ENCODE measurements at places on chromosomes 11 and 22.

DNA sequence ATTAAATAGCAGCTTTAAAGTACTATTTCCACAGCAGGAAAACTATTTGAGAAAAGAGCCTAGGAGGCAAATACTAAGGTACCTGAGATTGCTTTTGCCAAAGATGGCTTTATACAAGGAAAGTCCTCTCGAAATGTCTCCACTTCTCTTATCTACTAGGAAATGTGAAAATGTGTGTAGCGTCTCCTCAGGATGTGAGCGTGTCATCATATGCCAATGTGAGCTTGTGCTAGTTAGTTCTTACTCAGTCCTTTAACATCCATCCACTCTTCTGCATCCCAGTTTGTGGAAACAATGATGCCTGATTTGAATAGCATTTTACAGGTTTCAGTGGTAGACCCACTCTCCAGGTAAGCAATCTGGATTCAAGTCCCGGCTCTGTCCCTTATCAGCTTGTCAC is 421.0 kb downstream of the DYNC2H1 start:
- no peak for DNase-seq

DNA sequence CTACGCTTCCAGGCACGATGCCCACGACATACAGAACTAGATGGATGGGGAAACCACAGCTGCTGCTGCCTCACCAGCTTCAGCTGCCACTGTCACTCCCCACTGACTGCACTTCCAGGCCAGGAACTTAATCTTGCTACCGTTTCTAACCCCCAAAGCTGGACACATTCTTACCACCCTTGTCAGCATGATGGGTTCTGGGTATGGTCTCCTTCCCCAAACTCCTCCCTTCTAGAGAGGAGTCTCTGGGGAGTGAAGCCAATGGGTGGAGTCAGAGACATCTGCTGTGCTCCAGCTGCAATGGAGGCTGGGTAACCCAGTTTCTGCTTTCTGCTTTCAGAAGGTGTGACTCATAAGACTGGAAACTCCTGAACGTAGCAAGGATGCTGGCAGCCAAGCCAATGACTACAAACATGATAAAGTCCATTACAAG is 87.0 kb upstream of the THY1 start:
- no peak for DNase-seq

DNA sequence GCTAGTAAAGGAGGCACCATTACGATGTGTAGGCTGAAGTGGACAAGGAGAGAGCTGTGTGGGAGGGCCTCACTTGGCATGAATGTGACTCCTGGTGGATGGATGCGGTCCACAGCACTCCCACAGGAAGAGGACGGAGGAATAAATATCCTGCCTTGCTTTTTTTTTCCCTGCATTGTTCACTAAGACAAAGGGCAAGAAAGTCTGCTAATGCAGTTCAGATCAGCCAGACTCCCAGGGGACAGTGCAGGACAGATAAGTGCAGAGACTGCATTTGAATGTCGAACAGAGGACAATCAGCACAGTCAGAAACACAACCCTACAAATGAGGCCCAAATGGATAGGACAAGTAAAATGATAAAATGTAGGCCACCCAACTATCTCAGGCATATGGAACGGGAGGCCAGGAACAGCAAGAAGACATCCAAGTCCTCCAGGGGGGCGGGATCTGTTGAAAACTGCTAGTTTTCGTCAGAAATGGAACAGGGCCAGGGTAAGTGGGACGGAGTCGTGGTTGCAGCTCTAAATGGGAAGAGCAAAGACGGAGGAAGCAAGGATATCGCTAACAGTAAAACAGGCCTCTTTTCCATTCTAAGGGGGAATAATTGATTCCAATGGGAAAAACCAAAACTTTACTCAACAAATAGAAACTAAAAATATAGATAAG is 25.2 kb upstream of the OR8B8 start:
- no peak for DNase-seq

GRCh38 chr11:116517077-116517476 is 255.7 kb downstream of the BUD13 start:
- DNase-seq = no peak

GRCh38 chr22:23258826-23259170 is 78.5 kb downstream of the BCR start:
- no peak for DNase-seq

DNA sequence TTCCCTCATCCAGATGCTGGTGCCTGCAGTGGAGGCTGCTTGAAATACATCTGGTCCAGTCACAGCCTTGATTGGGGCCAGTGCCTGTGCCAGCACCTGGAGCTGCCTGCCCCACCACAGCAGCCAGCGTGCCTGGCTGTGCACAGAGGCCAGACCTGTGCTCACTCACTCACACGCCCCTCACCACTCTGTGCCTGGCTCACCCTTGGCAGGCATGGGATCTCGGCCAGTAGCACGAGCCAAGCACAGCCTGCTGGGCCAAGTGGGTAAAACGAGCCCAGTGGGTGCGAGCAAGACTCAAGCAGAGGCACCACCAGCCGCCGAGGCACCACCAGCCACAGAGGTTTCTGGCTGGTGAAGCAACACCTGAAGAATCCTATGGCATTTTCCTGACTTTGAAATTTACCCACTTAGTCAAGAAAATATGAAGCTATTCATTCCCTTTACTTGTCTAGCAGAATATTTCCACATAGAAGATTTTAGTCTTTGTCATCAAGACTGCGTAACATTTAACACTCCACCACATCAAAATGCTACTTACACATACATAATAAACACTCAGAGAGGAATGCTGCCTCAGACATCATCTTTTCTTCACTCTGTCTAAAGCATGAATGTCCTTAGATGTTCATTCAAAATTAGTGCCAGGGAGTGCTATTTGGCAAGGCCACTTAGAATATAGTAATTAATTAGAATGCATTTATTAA is 424.3 kb upstream of the FAT3 start:
- no peak for DNase-seq

- DNase-seq = peak; percentile 28
Observed at GRCh38 chr11:133531971-133532651, at the start of gene OPCML. Gene OPCML (minus strand): TSS chr11:133532501.

DNA sequence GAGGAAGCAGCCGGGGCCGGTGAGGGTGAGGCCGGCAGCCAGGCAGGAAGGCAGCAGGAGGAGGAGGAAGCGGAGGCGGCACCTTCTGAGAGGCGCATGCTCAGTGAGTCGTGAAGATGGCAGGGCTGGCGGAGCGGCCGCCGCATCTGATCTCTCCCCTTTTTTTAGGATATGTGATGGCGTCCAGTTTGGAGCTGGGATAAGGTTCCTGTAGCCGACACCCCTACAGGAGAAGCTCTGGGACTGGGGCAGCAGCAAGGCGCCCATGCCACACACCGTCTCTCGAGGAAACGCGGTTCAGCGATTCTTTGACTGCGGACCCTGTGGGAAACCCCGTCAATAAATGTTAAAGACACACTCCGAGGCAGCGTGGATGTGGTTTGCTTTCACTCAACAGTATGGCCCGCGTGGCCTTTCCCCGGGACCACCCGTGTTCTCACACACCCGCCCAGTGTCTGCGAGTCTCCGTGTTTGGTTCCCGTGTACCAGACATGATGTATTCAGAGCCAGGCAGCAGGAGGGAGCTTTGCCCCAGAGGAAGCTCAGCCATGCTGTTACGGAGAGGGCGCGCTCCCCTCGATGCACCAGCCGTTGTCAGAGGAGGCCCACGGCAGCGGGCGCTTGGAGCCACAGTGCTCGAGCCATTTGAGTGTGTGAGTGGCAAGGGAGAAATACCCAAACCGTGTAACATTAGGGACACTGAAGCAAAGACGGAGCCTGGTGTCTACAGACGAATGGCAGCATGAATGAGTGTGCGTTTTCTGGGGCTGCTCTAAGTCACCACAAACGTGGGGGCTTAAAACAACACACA is 27.7 kb upstream of the PARVB start:
- DNase-seq = no peak

- peak; percentile 83 for DNase-seq
Observed at GRCh38 chr11:119741369-119742262, 12.6 kb upstream of the NECTIN1 start.

DNA sequence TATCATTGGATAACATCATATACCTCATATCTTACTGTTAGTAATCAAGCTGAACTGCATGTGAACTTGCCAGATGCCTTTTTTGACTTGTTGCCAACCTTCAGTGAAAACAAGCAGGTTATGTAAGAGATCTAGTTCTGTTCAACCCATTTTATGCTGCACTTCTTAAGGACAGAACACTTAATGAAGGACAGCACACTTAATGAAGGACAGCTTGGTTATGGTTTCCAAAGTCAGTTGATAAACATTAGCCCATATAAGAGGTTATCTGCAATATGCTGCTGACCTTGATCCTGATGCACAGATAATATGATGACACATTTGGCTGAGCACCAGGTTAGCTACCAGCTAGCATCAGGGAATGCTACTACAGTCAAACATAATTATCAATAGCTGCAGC is 358.7 kb upstream of the PDGFD start:
- DNase-seq = no peak

GRCh38 chr11:116275635-116276034 is 497.2 kb downstream of the BUD13 start:
- no peak for DNase-seq

GRCh38 chr11:8997451-8997850 is 6.3 kb downstream of the NRIP3 start:
- no peak for DNase-seq

DNA sequence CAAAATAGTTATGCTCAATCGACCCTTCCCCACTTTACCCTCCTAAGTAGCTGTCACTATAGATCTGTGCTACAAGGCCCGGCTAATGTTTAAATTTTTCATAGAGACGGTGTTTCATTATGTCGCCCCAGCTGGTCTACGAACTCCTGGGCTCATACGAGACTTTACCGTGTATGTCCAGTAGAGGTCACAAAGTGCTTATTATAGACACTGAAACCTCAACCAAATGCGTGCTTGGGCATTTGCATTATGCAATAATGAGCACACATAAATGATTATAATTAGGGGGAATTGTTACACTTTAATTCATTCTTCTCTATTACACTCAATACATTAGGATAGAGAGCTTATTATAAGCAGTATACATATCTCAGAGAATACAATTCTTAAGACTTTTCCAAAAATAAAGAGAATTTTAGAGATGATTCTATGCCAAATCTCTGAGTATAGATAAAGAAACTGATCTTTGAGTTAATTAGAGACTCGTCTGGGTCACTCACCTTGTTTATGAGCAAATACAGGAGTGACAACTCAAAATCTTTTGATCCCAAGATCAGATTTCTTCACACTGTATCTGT is 12.5 kb upstream of the MRPL16 start:
- DNase-seq = peak; percentile 35

All from midbrain (tissue), 1 donor.